ENCODE measurements at places on chromosomes 3 and 15.

- no peak for DNase-seq
Observed at GRCh38 chr3:176352716-176353334, 844.5 kb downstream of the TBL1XR1 start.

DNA sequence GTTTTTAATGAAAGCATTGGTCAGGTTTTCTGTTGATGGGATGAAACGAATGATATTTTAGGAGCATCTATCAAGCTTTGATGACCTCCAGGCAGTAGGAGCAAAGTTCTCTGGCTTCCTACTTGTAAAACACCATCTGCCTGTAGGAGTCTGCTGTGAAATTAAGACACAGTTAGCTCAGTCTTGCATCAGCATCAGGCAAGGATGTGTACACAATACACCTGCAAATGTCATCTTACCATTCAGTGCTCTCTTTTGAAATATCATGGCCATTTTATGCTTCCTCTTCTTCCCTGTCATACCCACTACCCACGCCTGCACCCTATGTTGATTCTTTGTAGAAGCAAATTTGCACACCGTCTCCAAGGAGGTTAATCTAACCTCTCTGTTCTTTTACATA, 38.2 kb downstream of the B3GALNT1 start:
- no peak for DNase-seq

DNA sequence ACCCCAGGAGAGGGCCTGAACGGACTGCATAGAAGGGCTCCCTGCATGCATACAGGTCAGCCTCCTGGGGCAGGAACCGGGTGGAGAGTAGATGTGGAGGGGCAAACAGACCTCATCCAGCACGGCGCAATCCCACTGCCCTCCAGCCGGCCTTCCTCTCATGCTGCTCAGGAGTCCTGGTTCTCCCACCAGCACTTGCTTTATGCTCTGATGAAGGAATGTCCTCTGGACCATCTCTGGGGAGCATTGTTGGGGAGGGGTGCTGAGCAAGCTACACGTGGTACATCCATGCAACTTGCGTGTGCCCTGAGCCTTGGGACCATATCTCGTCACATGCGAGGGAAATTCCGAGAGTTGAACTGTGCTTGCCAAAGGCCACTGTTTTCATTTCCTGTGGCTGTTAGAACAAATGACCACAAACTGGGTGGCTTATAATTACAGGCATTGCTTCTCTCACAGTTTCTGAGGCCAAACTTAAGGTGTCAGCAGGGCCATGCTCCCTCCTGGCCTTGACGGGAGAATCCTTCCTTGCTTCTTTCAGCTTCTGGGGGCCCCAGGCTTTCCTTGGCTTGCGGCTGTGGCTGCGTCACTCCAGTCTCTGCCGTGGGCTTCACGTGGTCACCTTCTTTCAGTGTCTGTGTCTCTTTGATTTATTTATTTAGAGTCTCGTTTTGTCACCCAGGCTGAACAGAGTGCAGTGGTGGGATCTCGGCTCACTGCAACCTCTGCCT, 12.2 kb downstream of the SELENOS start:
- no peak for DNase-seq

DNA sequence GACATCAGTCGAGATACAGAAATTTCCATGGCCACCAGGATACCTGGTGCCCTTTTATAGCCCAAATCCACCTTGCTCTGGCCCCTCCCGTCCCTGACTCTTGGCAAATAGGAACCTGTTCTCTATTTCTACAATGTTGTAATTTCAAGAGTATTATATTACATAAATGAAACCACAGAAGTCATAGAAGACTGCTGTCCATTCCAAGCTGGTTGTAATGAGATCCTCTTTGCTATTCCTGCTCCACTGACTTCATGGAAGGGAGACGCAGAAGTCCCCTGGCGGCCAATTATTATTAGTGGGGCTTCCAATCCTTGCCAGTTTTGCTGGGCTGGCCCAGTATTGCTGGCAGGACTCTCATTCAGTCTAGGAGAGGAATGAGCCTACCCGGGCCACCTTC, 26.6 kb downstream of the DCP1A start:
- no peak for DNase-seq

GRCh38 chr3:51696954-51697353, 9.9 kb upstream of the GRM2 start:
- DNase-seq = peak; percentile 41

- peak; percentile 34 for DNase-seq
Observed at GRCh38 chr3:154729741-154730140, 299.8 kb upstream of the GPR149 start.

DNA sequence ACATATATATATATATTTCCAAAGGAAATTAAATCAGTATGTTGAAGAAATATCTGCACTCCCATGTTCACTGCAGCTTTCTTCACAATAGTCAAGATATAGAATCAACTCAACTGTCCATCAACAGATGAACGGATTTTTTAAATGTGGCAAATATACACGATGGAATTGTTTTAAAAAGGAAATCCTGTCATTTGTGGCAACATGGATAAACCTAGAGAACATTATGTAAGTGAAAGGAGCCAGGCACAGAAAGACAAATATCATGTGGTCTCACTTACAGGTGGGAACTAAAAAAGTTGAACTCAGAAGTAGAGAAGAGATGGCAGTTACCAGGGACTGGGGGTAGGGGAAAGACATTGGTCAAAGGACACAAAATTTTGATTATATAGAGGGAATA, 253.7 kb downstream of the ULK4 start:
- no peak for DNase-seq

DNA sequence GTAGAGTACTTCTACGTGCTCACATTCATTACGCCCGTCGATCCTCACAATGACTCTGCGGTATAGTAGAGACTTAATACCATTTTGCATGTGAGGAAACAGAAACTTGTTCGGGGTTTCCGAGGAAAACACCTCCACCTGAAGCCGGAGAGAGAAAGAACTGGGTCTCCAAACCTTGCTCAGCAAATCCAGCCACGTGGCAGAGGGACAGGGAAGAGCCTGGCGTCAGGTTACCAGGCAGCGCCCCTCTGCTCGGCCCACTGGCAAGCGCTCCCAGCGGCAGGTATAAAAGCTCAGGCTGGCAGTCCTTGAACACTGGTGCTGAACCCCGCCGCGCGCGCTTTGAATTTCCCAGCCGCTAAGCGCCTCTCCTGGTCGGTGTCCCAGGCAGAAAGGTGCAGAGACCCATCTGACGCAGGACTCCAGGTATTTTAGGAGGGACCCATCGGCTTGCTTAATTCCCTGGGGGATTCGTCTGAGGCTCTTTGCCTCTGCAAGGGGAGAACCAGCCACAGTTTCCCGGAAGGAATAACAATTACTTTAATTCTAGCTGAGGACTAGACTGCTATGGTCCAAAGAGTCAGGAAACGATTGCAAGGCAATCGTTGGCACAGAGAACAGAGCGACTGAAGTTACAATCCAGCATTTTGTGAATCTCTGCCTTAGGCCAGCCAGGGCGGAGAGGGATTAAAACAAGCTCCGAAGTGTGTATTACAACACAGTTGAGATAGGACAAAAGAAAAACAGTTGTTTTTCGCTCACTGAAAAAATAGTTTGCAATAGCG, at the start of gene C2CD4A:
TSS of gene C2CD4A (plus strand) at position 315 of the 785 bp plus-strand sequence. CDS start 637 bp downstream, outside the sequence.
- peak; percentile 60 for DNase-seq

DNA sequence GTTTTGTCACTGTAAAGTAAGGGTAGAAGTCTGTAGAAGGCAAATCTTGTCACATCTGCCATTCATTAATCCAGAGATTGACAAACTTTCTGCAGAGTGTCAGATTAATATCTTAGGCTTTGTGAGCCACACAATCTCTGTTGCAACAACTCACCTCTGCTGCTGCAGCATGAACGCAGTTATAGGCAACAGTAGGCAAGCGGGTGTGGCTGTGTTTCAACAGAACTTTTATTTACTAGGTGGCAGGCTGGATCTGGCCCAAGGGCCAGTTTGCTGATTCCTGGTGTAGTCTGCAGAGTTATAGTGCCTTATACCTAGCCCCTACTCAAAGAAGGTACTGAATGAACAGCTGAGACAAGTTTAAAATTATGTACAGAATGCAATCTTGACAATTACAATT, 396.7 kb downstream of the FOXP1 start:
- no peak for DNase-seq

GRCh38 chr3:108485146-108485545, 25.2 kb downstream of the MYH15 start:
- peak; percentile 14 for DNase-seq

GRCh38 chr3:1723726-1724125, 374.9 kb upstream of the CNTN4 start:
- DNase-seq = no peak

DNA sequence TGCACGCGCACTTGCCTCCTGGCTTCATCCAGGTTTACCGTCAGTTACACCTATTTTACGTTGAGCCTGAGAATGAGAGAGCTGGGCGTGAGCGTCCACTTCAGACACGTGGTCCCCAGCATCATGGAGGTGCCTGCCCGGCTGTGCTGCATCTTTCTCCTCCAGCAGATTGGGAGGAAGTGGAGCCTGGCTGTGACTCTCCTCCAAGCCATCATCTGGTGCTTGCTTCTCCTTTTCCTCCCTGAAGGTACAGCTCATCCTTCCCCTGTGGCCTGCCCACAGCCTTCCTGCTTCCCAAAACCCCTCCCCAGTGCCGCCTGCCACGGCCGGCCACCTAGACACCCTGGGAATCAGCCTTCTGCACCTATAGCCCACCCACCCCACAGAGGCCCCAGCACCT, 31.6 kb downstream of the SLC22A14 start:
- no peak for DNase-seq

DNA sequence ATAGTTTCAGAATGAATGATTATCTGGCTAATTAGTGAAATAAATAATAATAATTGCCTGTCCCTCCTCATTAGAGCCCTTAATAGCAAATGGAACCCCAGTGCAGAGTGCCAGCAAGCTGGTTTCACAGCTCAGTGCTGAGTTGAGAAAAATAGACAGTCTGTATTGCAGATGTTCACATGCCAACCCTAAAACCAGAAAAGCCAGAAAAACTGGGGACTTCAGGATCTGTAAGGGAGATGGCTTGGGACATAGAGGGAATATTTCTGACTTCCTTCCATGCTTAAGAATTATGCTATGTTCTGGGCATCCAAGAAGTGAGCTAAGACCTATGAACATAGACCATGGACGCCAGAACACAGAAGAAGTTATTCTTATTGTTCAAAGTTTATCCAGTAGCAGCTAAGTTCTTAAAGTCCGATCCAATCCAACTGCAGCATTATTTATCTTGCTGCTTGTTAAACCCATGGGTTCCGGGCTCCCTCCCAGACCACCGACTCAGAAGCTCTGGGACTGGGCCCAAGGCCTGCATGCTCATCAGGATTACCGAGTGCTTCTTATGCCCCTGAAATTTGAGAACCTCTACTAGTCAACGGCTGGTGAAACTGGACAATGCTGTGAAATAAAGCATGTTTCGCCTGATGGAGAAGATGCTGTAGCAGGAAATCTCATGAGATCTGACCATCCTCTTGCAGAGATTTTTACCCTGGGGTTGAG, 158.3 kb downstream of the FOXB1 start:
- DNase-seq = no peak

GRCh38 chr3:14289590-14290461, 111.2 kb downstream of the LSM3 start:
- DNase-seq = no peak

DNA sequence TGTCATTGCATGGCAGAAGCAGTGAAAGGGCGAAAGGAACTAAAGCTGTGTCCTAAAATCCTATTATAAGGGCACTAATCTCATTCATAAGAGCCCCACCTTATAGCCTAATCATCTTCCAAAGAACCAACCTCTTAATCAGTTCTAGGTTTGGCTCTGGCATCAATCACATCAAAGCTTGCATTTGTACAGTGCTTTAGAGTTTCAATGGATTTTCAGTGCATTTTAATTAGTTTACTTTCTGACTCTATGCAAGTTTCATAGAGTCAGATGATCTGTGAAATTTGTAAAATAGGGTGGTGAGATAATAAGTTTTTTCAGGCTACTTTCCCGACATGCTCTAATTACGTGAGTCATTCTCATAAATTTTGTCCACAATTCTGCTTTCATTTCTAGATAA, 341.1 kb downstream of the DIPK2A start:
- no peak for DNase-seq

DNA sequence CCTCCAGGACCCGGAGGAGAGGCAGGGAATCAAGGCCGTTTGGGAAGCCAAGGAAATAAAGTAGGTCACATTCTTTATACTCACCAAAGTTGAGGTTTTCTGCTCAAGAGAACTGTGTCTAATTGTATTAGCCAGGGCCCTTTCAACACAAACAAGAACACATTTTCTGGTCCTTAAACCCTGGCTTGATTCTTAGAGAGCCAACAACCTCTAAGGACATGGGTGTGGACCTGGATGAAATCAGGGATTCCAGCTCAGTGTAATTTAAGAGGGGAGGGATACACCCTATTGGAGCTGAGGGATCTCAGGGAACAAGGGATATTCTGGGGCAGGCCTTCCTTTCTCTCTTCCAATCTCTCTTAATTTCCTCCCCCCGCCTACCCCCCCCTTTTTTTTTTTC, 104.8 kb downstream of the COL6A6 start:
- DNase-seq = no peak

DNA sequence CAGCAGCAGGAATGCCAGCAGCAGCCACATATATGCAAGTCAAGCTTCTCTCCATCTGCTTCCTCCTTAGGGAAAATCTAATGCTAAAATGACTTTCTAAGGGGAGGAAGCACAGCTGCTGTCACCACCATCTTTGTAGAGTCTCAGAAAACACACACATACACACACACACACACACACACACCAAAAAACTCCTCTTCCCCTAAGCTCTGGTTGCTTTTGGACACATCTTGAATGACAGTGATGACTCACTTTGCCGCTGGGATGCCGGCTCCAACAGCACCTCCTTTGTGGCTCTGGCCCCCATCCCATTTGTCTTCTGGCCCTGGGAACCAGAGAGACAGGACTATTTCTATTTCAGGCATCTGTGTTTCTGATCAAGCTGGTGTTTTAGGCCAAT, 124.8 kb upstream of the GOLIM4 start:
- no peak for DNase-seq

- DNase-seq = no peak
Observed at GRCh38 chr15:100204771-100205170, 137.0 kb downstream of the ADAMTS17 start.

Measured in cerebellar cortex (tissue), 1 donor.